ENCODE measurements at places on chromosomes 16 and 17. TPM values are rescaled to one million over a fixed set of nuclear protein-coding genes. Genes with fewer than 3 reads are reported as not detected.

VPS35L gene
- polyA plus RNA-seq, result 64.7 TPM

DNA sequence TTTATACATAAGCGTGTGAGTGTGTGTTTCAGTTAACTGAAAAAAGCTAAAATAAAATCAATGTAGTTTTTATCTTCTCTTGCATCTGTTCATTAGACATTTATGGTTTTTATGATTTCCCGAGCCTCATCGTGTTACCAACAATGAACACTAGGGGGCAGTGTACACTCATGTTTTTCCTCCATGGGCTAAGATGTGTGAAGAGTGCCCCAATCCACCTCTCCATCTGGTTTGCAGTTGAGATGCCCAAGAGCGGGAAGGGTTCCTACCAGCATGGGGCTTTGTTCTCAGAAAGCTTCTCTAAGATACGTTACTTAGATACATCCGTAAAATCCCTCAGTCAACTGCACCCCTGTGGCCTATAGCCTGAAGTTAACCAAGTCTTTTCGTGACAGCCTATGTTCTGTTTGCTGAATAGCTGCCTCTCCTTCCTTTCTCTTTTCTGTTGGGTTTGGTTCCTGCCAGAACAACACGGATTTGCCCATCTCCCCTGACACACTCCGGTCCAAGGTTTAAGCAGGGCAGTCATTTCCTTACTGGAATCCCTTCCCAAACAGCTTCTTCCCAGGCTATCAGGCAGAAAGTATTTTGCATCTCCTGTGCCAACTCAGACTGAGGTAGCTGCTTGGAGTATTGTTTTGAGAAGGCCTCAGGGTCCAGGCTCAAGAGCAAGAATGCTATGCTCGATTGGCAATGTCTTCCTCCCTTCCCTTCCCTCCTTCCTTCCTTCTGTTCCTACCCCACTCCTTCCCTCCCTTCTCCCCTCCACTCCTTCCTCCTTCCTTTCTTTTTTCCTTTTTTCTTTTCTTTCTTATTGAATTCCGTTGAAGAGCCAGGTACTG, 12.9 kb upstream of the ELAC2 start:
- DNase-seq, result no peak

CACNG3 gene
- polyA plus RNA-seq, result not detected

DNA sequence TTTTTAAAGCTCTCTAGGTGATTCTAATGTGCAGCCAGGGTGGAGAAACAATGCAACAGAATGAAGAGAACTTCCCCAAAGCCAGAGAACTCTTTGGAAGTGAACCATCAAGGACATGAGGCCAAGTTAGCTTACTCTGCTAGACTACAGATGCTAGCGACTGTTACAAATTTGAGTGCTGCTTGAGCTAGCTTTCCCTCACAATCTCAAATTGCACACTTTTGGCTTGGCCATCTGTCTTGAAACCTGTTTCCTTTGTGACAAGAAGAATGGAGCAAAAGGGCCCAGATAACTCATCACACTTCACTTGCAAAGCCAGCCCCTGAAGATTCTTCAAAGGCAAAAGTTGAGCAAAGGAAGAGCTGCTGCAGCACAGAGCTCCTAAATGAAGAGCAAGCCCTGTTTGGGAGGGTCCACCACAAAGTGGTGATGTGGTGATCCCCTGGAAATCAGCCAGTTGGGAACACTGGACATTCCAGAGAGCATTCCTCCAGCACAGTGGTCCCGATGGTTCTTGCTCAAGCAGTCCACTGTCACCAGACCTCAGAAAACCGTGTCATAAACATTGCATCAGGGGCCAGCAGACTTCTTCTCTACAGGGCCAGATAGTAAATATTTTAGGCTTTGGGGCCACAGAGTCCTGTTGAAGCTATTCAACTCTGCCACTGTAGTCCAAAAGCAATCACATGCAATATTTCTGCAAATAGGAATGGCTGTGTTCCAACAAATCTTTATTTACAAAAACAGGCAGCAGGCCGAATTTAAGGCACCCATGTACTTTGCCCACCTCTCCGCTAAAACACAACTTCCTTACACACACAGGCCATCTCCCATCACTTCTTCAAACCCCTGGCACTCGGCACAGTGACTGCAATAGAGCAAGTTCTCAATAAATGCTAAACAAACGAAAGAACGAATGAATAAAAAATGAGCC, 21.2 kb downstream of the SLC39A11 start:
- DNase-seq, result no peak

SCIMP gene
- 1.1 TPM for polyA plus RNA-seq

DNA sequence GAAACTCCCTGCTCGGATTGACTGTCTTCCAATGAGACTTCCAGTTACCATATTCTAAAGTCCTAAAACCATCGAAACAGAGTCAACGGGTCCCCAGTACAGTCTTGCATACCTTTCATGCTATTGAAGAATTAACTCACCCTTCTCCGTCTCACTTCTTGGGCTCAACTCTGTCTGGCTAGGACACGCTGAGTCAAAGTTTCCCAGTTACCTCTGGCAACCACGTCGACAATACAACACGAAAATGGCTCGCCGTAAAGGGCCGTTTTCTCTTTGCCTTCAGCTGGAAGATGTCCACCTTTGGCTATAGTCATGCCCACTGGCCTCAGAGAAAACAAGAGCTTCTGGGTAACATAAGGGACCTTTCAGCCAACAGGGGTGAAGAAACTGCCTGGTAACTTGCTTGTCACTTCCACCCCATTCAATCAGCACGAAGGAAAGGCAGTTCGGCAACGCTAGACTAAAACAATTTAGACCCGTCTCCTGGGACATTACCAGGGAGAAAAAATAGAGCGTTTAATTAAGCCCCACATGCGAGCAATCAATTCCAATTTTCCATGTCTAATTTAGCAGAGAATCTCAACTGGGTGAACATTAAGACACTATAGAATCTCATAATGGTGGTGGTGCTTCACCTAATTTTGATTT, 21.5 kb downstream of the KCNG4 start:
- DNase-seq, result no peak

DNA sequence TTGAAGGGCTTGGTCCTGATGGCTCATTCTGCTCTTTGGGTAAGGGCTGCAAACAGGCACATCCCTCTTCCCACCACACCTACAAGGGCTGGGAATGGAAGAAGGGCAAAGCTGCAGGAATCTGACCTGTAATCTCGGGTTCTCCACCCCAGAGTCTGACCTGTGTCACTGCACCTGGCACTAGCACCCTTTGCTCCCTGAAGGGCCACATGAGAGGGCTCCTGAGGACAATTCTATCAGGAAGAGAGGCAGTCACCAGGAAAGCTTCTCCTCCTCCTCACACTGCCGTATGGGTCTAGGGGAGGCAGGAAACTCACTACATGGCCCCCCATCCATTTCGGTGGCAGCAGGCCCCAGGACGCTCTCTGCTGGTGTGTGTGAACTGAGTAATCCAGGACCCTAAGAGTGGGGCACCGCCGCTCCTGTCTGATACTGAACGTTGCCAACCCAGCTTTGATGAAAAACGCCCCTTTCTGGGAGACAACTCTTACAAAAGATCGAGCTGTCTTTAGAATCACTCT, 26.4 kb downstream of the TTLL6 start:
- DNase-seq, result no peak

KLHL36 gene
- 24.0 TPM for polyA plus RNA-seq

DNA sequence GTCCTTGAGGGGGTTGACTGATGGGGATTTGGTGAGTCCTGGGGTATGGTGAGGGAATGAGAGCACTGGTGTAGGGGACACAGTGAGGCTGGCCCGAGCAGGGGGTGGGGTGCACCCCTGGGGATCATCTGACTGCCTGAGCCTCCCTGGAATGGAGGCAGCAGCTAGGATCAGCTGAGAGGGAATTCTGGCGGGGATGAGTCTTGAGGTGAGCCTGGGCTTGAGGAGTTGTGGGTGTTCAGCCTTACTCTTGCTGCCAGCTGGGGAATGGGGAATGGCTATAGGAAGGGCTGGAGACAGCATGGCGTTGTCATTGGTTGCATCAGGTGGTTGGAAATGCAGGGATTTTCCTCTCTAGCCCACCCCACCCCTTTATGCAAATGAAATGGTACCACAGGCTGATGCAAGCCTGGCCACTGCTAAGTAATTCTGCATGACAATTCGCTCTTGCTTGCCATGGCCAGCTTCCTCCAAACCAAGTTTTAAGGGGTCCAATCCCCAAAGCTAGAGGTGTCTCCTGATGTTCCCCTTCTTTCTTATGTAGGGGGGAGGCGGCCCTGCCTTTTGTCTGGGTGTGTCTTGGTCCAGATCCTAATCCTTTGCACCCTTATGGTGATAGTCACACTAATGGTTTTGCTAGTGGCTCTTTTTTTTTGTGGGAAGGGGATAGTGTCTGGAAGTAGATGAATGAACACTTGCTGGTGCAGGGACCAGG, 7.5 kb downstream of the NFE2L1 start:
- DNase-seq, result no peak

GRCh38 chr17:38434178-38434665, 6.0 kb downstream of the ARHGAP23 start:
- no peak for DNase-seq

AANAT gene
- not detected for polyA plus RNA-seq

DNA sequence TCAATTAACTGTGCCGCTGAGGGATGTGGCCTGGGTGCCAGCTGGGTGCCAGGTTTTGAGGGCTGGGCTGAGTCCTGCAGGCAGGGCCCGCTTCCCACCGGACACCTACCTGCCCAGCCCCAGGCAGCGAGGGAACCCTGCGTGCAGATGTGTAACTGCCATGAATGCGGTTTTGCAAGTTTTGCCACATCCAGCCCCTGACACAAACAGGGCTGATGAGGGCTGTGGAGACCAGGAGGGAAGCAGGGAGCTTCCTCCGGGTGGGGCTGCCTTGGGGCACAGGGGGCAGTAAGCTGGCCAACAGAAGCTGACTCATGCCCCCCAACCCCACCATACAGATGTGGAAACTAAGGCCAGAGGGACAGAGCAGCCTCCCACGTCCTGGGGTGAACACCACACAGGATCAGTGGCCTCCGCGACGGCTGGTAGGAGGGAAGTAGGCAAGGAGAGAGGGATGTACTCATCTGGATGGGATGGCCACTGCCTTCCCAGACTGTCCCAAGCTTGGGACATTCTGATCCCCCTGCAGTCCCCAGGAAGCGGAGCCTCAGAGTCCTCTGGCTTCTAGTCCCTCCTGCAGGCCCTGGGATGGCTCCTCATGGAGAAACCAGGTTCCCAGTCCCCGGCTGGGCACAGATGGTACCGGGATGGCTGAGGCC, 1.6 kb downstream of the UBALD1 start:
- no peak for DNase-seq

- no peak for DNase-seq
These were observed 22.1 kb upstream of the NAT9 start for GRCh38 chr17:74798239-74798707.

KRTAP3-1 gene
- polyA plus RNA-seq, result not detected

GRCh38 chr16:47374629-47375028, 86.2 kb downstream of the ITFG1 start:
- DNase-seq, result no peak

- no peak for DNase-seq
These were observed 139.0 kb downstream of the SNX11 start for GRCh38 chr17:48246612-48247011.

- no peak for DNase-seq
These were observed 119.5 kb downstream of the IRF8 start for GRCh38 chr16:86018487-86018886.

DNA sequence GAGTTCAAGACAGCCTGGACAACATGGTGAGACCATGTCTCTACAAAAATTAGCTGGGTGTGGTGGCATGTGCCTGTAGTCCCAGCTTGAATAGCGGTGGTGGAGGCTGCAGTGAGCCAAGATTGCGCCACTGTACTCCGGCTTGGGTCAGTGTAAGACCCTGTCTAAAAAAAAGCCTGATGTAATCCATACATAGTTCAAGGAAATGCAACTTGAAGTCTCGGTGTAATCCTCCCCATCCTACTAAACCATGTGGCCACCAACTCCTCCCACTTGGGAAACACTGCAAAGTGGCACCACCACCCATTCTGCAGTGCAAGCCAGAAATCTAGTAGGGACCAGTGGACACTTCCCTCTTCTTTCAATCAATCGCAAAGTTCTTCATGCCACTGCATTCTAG, 5.4 kb upstream of the KPNB1 start:
- DNase-seq, result no peak

SLC13A5 gene
- 1.9 TPM for polyA plus RNA-seq

DNA sequence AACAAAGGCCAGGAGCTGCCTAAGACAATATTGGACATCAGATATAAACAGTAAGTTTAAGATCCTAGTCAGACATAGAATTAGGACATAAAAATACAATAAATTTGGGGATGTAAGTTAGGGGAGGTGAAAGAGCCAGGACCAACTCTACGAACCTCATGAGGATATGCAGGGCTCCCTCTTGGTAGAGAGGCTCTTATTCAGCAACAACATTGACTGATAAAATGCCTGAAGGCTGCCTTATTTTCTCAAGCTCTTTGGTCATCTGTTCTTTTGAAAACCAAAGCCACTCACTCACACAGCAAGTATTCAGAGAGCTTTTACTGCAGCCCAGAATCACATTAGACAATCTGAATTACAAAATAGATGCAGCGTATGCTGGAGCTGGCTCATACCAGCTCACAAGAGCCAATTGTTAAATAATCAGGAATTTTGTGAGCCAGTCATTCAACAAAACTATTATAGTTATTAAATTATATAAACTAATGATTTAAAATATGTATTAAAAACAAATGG, 108.6 kb upstream of the CLEC3A start:
- no peak for DNase-seq

KRT222 gene
- polyA plus RNA-seq, result 0.14 TPM

- no peak for DNase-seq
These were observed 12.9 kb upstream of the CACNG4 start for GRCh38 chr17:66951605-66951953.

DNA sequence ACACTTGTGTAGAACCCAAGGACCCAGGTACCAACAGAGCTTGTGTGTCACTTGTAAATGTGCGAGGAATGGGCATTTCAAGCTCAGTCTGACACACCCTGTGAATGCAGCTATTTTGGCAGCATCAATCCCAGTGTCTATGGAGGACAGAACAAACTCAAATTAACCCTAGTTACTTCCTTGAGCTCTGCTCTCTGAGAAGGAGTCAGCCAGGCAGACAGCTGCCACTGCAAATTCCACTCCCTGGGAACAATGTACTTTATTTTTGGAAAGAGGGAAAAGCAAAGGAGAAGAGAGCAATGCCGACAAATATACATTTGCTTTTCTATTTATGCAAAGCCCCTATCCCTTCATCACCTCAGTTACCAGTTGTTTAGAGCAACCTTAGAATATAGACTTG, 48.4 kb upstream of the NOG start:
- no peak for DNase-seq

- no peak for DNase-seq
These were observed 134.8 kb downstream of the HS3ST2 start for GRCh38 chr16:22948603-22949368.

Measured in right renal cortex interstitium (tissue), 3 donors.